ENCODE measurements at places on chromosomes 5 and 9.
A peak's percentile ranks its signal among the peaks of the same experiment; 100 is the strongest.

DNA sequence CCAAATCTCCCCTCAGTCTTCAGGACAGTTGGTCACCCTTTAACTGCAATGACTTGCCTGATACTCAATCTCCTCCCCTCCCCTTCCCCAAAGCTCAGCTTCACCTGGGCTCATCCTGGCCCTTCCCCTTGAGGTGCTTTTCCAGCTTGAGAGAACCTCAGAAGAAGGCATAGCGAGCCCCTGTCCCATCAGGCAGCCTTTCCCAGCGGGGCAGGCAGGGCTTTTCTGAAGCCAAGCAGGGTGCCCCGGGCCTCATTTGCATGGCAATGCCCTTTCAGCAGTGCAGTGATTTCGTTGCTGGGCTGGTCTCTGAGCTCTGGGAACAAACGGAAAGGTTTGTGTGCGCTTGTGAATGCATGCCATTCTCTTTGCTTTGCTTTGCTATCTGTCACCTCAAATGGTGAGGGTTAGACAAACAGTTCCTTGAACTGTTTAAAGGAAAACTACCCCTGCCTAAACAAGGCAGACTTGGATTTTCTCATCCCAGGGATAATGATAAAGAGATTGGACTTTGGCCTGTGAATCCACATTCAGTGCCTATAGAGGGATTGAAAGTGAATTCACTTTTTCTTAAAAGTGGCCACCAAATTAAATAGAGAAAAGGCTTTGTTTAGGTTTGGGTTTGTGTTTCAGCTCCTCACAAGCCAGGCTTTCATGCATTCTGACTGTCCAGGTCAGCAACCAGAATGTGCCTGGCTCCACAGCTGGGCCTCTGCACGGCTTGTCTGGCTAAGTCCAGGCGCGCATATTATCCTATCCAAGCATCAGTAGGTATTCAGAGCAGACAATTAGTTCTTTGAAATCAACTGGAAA is 165.3 kb downstream of the ZNF608 start:
- DNase-seq: no peak

DNA sequence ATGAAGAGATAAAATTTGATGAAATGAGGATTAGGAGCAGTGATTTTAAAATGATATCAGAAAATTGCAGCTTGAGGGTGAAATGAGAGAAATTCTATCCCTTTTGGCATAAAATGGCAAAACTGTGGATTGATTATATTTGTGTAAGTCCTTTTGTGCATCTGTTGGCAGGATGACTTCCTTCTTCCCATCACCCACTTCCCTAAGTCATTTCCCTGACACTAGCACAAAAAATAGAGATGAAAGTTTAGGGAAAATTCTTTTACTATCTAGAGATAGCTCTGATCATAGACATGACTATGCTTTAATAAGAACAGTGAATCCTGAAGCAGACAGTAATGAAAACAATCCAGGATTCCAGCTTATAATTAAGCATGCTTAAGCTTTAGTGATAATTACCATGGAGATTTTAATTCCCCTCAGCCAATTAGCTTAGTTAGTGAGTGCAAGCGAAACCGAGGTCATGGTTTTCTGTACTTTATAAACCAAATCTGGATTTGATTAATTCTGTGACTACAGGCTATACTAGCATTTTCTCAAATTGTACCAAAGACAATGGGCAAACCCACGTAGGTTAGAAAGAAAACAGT is 163.6 kb upstream of the TARS1 start:
- DNase-seq: no peak

DNA sequence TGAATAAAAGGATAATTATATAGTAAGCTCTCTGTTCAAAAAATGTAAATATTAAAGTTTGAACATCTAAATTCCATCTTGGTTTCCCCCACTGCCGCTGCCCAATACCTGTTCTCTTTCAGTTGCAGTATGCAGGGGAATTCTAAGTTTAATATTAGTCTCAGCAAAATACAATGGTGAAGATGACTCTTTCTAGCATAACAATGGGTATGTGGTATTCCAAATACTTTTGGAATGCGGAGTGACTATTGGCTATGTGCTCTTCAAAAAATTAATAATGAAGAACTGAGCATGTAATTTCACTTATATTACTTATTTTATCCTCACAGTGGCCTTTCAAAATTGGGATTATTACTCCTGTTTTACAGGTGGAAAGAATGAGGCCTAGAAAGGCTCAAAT is 3.4 kb downstream of the CDKN2B-AS1 start:
- no peak for DNase-seq

DNA sequence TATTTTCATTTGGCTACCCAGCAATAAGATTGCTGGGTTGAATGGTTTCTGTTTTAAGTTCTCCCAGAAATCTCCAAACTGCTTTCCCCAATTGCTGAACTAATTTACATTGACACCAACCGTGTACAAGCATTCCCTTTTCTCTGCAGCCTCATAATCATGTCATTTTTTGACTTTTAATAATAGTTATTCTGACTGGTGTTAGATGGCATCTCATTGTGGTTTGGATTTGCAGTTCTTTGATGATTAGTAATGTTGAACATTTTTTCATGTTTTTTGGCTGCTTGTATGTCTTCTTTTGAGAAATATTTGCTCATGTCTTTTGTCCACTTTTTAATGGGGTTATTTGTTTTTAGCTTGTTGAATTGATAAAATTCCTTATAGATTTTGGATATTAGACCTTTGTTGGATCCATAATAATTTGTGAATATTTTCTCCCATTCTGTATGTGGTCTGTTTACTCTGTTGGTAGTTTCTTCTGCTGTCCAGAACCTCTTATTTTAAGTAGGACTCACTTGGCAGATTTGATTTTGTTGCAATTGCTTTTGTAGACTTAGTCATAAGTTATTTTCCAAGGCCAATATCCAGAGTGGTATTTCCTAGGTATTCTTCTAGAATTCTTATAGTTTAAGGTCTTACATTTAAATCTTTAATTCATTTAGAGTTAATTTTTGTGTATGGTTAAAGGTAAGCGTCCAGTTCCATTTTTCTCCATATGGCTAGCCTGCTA is 793.7 kb downstream of the BRINP1 start:
- DNase-seq: no peak

- DNase-seq: no peak
Measured at GRCh38 chr5:167061695-167062094, 1229.8 kb upstream of the WWC1 start.

GRCh38 chr5:39948867-39949468 is 524.2 kb upstream of the DAB2 start:
- DNase-seq: peak; percentile 3

- no peak for DNase-seq
Measured at GRCh38 chr5:36613771-36614656, 7.6 kb downstream of the SLC1A3 start.

- DNase-seq: no peak
Measured at GRCh38 chr9:123975871-123976270, 35.7 kb upstream of the LHX2 start.

- DNase-seq: no peak
Measured at GRCh38 chr5:94196953-94197352, 421.5 kb downstream of the KIAA0825 start.

DNA sequence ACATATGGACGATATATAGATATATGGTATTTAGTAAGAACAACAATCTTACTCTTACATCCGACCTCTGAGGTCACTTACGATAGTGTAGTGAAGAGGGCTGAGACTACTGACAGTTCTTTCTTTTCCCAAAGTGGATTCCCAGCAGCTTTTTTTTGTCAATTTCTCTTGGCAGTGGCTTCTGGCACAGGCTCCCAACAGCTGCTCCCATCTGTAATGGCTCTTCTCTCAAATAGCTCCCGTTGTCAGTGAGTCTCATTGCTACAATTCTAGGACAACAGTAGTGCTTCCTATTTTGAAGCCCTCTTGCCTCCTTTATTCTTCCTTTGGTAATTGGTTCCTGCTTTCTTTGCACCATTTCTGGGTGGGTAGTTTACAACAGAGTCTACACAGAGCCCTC is 68.4 kb downstream of the SLC25A46 start:
- no peak for DNase-seq

GRCh38 chr5:136682986-136683385 is 317.6 kb upstream of the TRPC7 start:
- no peak for DNase-seq

DNA sequence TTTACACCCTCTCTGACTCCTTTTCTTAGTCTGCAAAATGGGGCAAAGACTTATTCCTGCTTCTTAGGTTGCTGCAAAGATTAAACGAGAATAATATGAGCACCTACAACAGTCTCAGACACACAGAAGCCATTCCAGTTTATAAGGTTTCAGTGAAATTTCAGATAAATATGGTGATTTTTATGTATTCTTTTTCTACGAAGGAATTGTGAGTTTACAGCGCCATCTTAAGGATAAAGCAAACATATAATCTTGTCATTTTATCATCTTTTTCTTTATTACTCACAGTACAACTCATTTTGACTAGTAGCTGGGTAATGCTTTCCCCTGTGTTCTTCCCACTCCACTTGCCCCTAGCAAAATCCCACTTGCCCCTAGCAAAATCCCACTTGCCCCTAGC is 29.2 kb upstream of the SMC5 start:
- no peak for DNase-seq

GRCh38 chr5:138651767-138652117 is 76.5 kb upstream of the HSPA9 start:
- no peak for DNase-seq

DNA sequence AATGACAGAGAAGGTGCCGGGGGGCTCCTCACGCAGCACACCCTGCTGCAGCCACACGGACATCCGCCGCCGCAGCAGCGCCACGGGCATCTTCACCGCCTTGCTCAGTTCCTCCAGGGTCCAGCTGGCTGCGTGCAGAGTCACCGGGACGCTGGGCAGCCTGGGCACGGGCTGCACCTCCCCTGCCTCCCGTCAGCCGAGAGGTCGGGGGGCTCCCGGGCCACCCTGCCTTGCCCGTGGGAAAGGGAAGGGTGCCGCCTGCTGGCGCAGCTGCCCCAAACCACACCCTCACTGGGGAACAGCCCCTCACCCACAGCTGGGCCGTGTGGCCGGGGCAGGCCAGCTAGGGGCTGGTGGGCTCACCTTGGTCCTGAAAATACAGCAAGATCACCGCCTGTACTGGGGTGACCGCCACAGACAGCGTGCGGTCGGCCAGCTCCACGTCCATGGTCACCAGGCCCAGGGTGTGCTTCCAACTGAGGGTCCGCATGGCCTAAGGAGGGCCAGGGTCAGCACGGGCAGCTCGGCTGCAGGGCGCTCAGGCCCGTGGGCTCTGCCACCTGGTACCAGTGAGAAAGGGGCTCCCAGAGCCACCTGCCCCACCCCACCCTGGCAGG is 3.6 kb upstream of the TMEM210 start:
- DNase-seq: no peak

GRCh38 chr9:120627073-120627472 is 47.1 kb upstream of the CDK5RAP2 start:
- no peak for DNase-seq

DNA sequence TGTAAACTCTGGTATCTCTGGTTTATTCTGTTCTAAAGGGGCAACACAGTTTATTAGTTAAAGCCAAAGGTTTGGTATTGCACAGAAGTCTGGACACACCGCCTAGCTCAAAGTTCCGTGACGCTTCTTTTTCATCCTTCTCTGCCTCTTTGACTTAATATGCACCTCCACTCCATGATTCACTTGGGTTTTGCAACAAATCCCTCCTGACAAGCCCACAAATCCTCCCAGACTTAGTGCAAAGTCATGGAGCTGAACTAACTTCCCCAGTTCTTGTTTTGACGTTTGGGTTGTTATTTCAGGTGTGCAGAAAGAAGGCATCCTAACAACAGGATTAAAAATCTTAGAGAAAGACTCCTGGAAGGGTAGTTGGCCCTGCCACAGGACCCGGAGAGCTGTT is 441.6 kb upstream of the DMAC1 start:
- no peak for DNase-seq

GRCh38 chr9:97276310-97276852 is 31.1 kb upstream of the CCDC180 start:
- DNase-seq: no peak

- no peak for DNase-seq
Measured at GRCh38 chr5:67725604-67726003, 490.0 kb upstream of the PIK3R1 start.

GRCh38 chr9:26725573-26725972 is 167.0 kb downstream of the CAAP1 start:
- DNase-seq: no peak

- DNase-seq: no peak
Measured at GRCh38 chr5:143195491-143195890, 208.0 kb downstream of the NR3C1 start.

- no peak for DNase-seq
Measured at GRCh38 chr5:38420246-38420645, 136.2 kb downstream of the LIFR start.

DNA sequence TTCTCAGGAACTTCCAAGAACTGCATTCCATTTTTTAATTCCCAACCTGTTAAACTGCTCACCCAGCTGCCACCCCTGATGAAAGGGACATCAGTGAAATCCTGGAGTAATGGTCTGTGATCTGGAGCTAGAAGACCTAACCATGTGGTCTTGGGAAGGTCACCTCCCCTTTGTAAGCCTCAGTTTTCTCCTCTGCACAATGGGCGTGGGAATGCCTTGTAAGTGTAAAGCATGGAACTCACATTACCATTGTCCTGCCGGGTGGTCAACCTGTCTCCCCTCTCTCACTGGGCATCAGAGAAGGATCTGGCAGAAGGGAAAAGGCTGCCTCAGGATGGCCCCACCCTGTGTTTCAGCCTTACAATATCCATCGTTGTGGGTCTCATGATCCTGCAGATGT is 15.3 kb upstream of the CCDC180 start:
- DNase-seq: no peak

GRCh38 chr5:170448221-170448620 is 55.6 kb upstream of the KCNIP1 start:
- DNase-seq: no peak

GRCh38 chr5:96037128-96037527 is 75.5 kb upstream of the ELL2 start:
- no peak for DNase-seq

GRCh38 chr9:136590821-136591752 is 45.2 kb upstream of the NOTCH1 start:
- DNase-seq: no peak

DNA sequence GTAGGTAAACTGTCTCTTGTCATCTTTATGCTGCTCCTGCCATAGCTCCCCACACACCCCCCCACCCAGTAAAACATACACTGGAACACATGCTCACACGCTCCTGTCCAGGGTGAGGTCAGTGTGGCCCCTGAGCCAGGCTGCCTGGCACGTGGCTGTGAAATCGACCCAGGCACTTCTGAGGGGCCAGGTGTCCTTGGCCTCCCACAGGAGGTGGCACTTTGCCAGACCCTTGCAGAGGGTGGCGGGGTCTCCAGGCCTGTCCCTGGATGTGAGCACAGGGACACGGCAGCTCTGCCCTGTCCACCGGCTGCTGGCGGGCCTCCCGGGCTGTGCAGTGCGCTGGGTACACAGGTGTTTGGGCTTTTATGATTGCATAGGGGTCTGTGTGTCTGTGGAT is 10.0 kb upstream of the CRB2 start:
- no peak for DNase-seq
